ENCODE measurements at places on chromosomes 12 and 14.

DNA sequence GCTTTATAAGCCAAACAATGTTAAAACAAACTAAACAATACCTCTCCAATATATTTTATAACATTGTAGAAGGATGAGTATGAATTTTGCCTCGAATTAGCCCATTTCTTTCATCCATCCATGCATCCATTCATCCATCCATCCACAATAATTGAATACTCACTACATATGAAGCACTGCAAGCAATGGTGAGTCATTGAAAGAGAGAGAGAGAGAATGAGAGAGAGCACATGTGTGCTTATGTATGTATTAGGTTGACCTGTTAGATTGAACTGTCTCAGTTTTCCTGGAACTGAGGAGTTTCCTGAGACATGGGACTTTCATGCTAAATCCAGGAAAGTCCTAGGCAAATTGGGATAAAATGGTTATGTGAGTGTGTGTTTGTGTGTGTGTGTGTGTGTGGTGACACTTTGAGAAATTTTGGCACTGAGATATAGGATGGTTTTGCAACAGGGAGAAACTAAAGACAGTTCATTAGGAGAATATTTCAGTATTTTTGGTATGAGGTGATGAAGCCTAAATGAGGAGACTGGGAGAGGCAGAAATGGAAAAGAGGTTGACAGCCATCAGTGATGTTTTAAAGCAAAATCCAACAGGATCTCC lies 98.4 kb downstream of the C12orf75 start:
- DNase-seq, result no peak

DNA sequence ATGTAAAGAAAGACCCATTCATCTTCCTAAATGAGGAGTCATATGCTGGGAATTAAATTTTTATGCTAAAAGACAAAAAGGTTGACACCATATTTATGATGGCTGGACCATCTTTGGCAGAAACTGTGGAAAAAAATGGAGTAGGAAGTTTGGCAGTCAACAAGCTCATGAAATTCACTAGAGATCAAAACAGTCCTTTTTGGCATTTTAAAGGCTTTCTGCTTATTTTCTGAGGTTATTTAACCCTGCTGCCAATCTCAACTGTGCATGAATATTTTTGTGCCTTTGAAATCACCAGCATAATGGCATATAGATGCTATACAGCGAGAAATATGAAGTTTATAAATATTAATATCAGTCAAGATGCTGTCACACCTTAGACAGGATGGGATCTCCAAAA lies 399.5 kb downstream of the PDZRN4 start:
- DNase-seq, result peak; percentile 34

GRCh38 chr14:95322651-95323050 lies 2.9 kb upstream of the CLMN start:
- DNase-seq, result no peak

- no peak for DNase-seq
Observed at GRCh38 chr12:101415228-101415627, 7.7 kb upstream of the ARL1 start.

DNA sequence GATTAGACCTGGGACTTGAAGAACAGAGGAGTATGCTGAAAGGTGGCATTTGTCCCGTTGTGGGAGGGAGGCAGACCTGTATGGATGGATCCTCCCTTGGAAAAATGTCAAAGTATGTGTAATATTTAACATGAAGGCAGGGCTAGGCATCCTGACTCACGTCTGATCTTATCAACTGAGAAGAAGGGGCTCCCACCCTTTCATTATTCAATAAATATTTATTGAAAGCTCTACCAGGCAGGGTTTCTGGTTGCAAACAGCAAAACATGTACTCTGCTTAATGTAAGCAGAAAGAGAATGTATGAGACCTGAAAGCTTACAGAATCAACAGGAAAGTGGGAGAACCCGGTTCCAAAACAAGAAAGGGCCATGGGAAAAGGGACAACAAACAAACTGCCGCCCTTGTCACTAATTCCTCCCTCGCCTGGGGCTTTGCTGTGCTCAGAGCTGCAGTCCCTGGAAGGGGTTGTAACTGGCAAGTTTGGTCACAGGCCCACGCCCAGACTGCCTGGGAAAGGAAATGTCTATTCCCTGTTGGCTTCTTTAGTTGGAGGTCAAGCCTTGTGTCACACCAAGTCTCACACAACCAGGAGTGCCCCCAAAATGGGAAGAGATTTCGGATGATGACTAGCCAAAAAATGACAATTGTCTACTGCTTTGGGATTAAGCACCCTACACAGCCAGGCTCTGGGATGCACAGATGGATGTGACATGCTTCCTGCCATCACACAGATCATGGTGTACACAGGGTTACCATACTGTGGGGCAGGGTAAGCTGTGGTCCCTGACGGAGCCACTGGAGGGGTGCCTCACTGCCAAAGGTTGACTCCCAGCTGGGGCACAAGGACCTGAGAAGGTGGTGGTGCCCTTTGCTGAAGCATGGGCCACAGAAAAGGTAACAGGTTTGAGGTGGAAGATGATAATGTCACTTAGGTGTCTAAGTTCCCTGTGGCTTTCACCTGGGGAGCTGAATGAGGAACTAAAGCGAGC lies 36.8 kb downstream of the RAB35 start:
- DNase-seq, result no peak

- DNase-seq, result peak; percentile 39
Observed at GRCh38 chr14:50920482-50921230, 23.6 kb downstream of the PYGL start.

- DNase-seq, result no peak
Observed at GRCh38 chr14:51869411-51870100, 9.1 kb downstream of the GNG2 start.

DNA sequence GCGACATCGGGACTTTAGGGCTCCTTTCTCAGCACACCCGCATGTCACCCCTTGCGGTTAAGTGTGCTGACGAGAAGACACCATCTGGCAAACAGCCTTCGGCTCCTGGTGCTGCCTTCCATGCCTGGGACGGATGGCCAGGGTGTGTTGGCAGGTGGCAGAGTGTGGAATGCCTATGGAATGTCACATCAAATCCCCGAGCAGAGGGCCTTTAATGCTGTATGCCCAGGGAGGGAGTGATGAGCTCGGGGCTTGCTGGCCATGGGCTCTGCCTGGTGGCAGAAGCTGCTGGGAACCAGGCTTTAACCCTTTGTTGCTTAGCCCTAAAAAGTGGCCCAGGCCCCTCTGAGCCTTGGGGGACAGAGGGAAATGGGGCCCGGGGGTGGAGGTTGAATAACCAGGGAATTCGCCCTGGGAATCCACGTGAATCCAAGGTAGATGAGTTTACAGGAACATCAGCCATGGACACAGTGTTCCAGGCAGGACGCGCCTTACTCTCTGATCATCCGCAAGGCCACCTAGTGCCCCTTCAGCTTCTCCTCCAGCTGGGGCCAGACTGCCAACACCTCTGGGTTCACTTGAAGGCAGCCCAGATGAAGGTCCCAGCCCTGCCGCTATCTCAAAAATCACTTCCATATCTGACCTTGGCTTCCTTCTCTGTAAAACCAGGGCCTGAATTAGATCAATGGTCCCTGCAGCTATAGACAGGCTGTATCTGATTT lies 17.4 kb downstream of the FAM181A start:
- DNase-seq, result peak; percentile 35

- no peak for DNase-seq
Observed at GRCh38 chr12:89919241-89919906, 210.7 kb upstream of the ATP2B1 start.

- DNase-seq, result no peak
Observed at GRCh38 chr14:90518941-90519256, 122.1 kb downstream of the CALM1 start.

DNA sequence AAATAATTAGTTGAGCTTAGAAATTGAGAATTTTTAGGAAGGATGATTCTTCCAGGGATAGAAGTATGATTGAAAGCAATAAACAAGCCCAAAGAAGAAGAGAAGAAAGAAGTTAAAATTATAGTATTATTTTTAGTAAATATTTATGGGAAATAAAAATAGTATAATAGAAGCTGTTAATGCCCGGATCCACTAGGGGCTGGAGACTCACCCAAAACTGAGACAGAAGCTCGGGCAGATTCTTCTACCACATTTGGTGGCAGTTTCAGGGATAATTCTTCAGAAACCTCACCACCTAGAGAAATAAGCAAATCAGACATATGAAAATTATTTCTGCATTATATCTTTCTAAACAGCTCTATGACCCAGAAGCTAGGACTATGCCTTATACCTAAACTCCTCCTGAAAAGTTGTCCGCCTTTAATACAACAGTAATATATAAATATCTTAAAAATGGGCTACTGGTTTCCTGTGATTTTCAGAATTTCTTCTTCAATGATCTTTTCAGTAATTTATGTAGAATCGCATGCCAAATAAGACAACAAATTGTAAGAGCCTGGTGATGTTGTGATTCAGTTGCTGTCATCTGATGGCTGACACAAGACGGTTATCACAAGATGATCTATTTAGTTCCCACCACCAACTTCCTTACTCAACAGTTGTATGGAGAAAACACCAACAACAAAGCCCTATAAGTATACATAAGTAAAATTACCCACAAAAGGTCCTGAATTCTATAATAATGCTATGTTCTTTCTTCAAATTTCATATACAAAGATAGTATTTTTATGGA lies 35.6 kb downstream of the A2M start:
- DNase-seq, result no peak

GRCh38 chr12:18468246-18469075 lies 207.1 kb downstream of the PIK3C2G start:
- no peak for DNase-seq

- no peak for DNase-seq
Observed at GRCh38 chr14:21997300-21997699, 323.7 kb upstream of the OR4E1 start.

GRCh38 chr12:88638966-88639760 lies 58.9 kb upstream of the KITLG start:
- DNase-seq, result peak; percentile 61

DNA sequence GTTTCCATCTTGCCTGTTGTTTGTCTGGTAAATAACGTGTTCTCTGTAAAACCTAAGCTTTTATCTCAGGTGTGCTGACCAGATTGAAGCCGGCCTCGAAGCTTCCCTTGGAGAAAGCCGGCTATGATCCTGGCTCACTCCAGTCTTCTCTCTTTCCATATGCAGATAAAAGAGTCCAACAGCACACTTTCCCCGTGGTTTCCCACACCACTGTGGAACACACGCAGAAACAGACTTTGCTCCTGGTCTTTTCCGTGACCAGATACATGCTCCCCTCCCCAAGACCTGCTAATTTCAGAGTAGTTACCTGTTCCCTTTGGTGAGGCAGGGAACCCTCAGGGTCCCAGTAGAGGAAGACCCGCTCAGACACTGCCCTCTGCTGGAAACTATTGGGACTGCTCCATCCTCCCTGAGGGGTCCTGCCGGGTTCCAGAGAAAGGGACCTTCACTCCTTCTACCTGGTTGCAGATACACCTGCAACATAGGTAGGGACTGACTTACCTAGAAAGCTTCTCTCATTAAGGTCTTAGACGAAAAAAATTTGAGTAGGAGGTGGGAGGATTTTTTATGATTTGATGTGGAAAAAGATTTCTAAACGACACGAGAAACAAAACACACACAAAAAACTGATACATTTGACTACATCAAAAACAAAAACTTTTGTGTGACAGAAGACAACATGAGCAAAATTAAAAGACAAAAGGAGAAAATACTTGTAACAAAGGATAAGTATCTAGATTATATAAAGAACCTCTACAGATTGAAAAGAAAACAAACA lies 415.4 kb upstream of the CCDC196 start:
- no peak for DNase-seq

GRCh38 chr12:46356655-46357437 lies 15.7 kb downstream of the SLC38A2 start:
- DNase-seq, result no peak

- peak; percentile 42 for DNase-seq
Observed at GRCh38 chr14:96038920-96039632, at the start of gene C14orf132. Gene C14orf132 (plus strand): TSS chr14:96039362. CDS start chr14:96039501, 139 bp downstream.

GRCh38 chr14:37594971-37595808 lies at the start of the genes FOXA1 and TTC6:
Gene FOXA1 (minus strand): TSS chr14:37595249. CDS start chr14:37594972, 277 bp downstream.
Gene TTC6 (plus strand): TSS chr14:37595629. CDS start chr14:37622065, 26,436 bp downstream.
- DNase-seq, result no peak

- DNase-seq, result no peak
Observed at GRCh38 chr12:46839964-46840363, 14.2 kb upstream of the SLC38A4 start.

DNA sequence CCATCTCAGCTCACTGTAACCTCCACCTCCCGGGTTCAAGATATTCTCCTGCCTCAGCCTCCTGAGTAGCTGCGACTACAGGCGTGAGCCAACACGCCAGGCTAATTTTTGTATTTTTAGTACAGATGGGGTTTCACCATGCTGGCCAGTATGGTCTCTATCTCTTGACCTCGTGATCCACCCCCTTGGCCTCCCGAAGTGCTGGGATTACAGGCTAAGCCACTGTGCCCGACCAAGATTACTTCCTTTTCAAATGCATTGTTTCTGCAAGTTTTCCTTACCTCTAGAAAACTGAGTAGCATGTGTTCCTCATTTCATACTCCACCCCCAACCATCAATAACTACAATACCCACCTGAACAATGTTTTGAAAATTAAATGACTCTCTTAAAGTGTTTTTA lies 13.1 kb downstream of the ARF6 start:
- DNase-seq, result no peak

- DNase-seq, result no peak
Observed at GRCh38 chr14:87824266-87824665, 168.7 kb downstream of the GALC start.

DNA sequence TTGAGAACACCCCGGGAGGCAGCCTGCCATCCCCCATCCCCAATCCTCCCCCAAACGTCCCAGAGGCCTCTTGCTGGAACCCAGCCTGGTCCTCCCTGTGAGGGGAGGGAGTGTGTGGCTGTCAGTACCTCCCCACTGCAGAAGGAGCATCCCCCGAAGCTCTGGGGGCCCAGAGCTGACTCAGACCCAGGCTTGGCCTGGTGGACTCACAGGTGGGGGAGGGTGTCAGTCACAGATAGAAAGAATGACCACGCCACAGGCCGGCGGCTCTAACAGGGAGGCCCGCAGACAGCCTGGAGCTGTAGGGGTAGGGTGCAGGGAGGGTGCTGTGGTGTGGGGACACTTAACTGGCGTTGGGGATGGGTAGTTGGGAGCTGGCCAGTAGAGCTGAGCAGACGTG lies 5.3 kb downstream of the HHIPL1 start:
- DNase-seq, result no peak

DNA sequence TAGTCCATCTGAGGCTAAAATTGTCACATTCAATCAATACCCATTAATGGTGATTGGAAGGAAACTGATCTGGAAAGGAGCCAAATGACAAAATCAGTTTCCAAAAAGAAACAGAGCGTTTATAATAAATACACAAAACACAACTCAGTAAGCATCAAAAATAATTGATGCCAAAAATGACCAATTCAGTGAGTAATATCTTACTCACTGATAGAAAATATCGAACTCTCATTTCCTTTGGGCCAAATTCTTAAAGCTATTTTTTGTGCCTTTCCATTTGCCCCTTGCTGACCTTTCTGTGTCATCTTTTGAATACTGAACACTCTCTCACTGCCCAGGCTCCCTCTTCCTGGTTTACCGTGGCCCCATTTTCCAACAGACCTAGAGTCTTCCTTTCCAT lies 22.5 kb upstream of the ATP2B1 start:
- DNase-seq, result no peak

- DNase-seq, result peak; percentile 37
Observed at GRCh38 chr12:110304061-110304551, 23.1 kb downstream of the ATP2A2 start.

DNA sequence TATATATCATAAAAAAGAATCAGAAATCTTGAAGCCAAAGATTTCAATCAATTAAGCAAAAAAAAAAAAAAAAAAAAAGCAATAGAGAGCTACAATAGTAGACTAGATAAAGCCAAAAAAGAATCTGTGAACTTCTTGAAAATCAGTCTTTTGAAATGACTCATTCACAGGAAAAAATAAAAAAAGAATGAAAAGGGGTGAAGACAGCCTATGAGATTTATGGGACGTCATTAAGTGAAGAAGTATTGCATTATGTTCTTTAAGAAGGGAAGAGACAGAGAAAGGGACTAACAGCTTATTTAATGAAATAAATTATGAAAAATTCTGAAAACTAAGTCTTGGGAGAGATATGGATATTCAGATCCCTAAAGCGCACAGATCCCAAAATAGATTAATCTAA lies 103.8 kb downstream of the ACSS3 start:
- DNase-seq, result no peak

Data from muscle of back (tissue), 13 donors.